Effector memory CD4-positive, alpha-beta T cell (primary cell): ENCODE measurements at places on chromosomes 12 and 14.

DNA sequence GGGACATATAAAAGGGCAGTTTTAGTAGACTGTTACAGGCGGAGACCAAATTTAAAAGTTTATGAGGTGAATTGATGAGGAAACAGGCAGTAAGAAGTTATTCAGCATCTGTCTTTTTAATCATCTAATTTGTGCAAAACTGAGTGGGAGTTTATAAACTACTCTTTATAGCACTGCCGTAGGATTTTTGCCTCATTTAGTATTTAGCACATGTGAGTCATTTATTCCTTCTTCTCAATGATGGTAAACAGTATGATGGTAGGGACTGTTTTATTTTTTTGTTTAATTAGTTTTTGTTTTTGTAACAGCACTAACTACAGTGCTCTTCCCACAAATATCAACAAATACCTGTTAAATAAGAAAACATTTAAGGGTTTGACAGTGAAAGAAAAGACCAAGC is 20.6 kb downstream of the TOGARAM1 start:
- no peak for DNase-seq

DNA sequence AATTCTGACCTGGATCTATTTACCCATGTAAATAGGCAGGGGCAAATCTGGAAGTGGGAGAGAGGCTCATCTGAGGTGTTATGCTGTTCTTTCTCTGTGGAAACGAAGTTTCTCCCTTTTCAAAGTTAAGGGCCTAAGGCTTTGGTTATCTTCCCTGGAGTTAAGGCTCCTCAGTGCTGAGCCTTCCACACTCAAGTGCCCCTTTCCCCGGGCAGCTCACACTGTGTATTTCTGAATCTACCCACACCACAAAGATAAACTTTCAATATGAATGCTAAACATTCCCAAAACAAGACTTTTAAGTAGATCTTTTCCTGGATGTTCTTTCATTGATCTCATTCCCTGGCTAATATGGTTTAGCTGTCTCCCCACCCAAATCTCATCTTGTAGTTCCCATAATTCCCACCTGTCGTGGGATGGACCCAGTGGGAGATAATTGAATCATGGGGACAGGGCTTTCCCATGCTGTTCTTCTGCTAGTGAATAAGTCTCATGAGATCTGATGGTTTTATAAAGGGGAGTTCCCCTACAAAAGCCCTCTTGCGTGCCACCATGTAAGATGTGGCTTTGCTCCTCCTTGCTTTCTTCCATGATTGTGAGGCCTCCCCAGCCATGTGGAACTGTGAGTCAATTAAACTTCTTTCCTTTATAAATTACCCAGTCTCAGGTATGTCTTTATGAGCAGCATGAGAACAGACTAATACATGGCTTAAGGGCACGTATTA is 251.1 kb downstream of the NAV3 start:
- no peak for DNase-seq

DNA sequence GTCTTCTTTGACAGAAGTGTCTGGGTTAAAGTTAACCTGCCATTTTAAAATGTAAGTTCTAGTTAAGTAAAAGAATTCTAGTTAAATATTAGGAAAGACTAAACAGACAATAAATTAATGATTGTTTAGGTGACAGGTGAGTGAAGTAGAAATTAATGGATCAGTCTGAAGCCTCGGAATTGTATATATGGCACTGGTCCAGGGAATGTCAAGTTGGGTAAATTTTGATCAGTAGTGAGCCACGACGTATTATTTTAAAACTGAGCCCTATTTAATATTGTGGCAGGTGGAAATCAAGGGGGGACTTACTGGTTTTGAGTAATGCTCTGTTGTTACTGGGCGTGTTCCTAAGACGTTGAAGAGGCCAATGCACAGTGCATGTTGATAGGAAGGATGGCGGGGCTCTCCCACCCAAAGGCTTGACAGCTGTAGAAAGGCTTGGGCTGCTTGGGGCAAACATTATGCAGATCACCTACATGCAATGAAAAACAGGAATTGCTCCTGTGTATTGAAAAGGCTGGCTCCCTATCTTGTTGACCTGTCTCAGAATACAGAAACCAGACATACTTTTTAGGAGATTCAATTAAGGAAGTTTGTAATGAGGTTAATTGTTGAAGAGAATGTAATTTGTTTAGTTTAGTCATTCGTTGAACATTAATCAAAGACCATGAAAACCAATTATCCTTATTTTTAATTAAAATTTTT is 5.9 kb upstream of the PPFIBP1 start:
- no peak for DNase-seq

DNA sequence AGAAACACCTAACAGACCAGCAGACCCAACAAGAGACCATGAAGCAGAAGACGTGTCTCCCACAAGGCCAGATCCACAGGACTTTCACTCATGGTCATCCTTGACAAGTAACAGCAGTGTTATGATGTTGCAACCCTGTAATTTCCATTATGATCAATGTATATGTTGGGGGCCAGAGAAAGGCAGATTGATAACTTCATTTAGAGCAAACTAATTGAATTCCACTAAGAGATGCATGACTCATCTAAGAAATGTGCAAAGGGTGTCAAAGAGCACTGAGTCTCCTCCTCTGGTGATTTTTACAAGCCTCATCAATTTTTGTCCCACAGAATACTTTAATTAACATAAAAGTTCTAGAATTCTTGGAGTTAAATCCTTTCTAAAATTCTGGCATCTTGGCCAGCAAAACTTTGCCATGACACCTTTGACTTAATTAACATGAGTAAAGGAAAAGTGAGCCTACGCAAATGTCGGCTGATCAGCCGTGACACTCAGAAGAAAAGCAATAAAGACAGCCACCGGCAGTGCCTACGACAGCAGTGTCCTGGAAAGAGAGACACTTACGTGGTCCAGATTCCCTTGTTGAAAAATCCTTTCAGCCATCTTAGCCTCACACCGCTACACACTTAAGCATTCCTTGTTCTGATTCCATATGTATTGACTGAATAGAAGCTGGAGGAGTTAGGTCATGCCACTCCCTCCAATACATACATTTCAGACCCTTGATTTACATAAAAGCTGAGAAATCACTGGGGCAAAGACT is 370.2 kb upstream of the CCDC196 start:
- DNase-seq = no peak

DNA sequence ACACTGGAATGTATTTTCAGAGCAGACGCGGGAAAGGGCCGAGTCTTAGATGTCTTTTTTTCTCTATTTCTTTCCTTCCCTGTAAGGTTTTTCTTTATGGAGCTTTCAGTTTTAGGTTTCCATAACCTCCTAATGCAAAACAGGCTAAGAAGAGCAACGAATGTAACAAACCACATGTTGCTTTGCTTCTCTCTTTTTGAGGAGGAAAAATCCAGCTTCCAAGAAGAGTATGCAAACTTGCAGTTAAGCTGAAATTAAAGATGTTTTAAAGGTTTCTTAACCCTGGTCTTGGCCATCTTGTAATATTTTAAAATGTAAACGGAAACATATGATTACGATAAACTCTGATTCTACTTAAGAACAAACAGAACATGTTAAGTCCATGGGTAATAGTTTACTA is 86.9 kb downstream of the PRICKLE1 start:
- DNase-seq = no peak

DNA sequence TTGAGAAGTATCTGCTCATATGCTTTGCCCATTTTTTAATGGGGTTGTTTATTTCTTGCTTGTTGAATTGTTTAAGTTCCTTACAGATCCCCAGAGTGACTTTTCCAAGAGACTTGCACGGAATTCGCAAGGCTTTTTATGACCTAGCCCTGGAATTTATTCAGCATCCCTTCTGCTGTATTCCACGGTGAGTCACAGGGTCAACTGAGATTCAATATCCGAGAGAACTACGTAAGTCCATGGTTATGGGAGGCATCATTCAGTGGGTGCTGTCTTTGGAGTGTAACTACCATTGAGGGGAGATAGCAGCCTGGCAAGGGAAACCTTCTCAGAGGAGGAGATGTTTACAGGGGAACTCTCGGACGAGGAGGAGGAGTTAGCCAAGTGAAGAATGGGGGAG is 20.9 kb upstream of the GPRC5A start:
- no peak for DNase-seq

- no peak for DNase-seq
Measured at GRCh38 chr12:89655841-89656240, 52.8 kb downstream of the ATP2B1 start.

- DNase-seq = no peak
Measured at GRCh38 chr12:77734214-77734883, 96.3 kb upstream of the NAV3 start.

DNA sequence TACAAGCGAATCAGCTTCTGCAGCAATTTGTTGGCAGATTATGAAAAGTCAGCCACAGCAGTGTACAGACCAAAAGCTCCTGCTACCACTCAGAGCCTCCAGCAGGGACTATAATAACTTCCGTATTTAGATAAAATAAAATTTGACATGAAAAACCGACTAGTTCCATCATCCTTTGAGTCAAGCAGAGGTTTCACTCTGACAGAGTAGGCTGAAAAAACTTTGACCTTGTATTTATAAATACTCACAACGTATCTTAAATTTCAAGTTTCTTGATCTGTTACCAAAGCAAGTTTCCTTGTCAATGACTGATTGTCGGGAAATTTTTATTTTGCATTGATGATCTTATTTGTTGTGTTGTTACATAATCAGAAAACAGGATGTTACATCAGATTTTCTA is 283.4 kb downstream of the DAD1 start:
- DNase-seq = no peak

DNA sequence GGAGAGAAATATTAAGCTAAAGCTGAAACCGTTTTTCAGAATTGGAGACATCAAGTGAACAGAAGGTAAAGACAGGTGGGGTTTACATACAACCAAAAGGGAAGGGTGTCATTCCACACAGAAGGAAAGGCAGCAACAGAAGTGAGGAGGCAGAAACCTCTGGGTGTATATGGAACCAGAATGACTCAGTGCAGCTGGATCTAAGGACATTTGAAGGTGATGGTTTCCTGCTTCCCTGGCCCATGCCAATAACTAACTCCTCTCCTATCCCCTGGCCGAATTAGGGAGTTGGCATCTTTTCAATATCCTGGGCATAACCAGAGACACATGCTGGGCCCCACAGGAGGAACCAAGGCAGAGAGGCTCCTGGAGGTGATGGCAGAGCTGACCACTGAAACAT is 8.4 kb downstream of the NCKAP5L start:
- DNase-seq = no peak

GRCh38 chr12:6444704-6445688 is at the start of gene CD27:
CD27 (plus strand) TSS chr12:6444955; CDS start chr12:6445096, 141 bp downstream.
- no peak for DNase-seq
